ENCODE measurements at places on chromosomes 6 and 20. TPM values are rescaled to one million over a fixed set of nuclear protein-coding genes. Genes with fewer than 3 reads are reported as not detected.

The ME1 gene
- 0.05 TPM for total RNA-seq

GRCh38 chr20:3818155-3819151 lies 1.9 kb upstream of the AP5S1 start:
- peak; percentile 39 for DNase-seq

GRCh38 chr6:127972815-127973214 lies 72.0 kb upstream of the THEMIS start:
- peak; percentile 65 for DNase-seq

The RIN2 gene
- not detected for total RNA-seq

- no peak for DNase-seq
These were observed 22.1 kb downstream of the MAP3K4 start for GRCh38 chr6:161013695-161014094.

The LY6G6D gene
- total RNA-seq: not detected

The ISM1 gene
- total RNA-seq: 0.51 TPM

GRCh38 chr6:72952808-72953630 lies 272.3 kb downstream of the KHDC1L start:
- DNase-seq: no peak

- no peak for DNase-seq
These were observed 11.9 kb upstream of the RBBP8NL start for GRCh38 chr20:62439218-62439617.

The CD24 gene
- not detected for total RNA-seq
